Erythroblast (primary cell): ENCODE measurements at places on chromosomes 2 and 18.

DNA sequence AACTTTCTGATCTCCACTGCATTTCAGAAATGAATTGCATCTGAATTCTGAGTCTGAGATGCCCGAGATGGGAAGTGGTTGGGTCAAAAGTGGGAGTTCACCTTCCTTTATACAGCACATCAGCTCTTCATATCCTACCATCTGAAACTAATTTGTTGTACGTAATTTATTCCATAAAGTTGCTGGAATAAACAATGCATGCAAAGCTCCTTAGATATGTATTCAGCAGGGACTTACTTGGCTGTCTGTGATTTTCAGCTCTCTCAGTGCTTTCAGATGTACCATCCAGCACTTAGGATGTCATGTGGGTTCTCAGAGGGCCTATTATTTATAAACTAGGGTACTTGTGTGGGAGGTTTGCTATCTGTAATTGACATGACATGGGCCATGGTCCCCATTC lies 46.9 kb upstream of the EFEMP1 start:
- DNase-seq, result no peak

DNA sequence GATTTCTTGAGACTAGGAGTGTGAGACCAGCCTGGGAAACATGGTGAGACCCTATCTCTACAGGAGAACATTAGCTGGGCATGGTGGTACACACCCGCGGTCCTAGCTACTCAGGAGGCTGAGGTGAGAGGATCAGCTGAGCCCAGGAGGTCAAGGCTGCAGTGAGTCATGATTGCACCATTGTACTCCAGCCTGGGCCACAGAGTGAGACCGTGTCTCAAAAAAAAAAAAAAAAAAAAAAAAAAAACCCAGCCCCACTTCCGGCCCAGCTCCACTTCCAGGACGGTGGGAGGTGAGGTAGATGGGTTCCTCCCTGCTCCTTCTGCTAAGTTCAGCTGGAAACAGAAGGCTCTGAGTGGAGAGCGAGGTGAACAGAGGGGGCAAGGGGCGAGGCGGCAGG lies 41.4 kb upstream of the NFATC1 start:
- DNase-seq, result no peak

DNA sequence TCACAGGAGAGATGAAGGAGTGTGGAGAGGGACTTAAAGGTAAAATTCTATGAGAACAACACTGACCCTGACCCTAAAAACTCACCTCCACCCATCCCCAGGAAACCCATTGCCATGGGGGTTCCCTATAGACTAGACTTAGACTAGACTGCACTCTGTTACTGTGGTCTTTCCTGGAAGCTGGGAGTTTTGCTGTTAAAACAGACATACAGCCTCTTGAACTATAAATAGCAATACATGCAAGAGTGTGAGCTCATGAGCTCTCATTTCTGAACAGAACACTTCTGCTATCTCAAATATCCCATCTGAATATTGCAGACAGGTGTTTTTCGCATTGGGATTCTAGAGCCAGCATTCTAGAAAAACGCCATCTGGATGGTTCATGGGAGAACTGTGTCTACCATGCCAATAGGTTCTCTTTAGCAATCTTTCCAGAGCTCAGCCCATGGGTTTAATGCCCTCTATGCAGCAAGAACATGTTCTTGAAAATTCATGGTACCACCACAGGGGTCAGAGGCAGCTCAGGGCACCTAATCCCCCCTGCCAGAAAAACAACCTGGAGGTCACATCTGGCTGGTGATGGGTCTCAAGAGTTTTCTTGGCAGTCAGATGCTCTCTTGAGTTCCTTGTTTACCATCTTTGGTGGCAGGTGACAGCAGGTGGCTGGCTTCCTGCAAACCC lies 51.9 kb downstream of the SLC14A2 start:
- DNase-seq, result peak; percentile 51

- no peak for DNase-seq
These were observed 22.6 kb downstream of the PLEK start for GRCh38 chr2:68387408-68388350.

- no peak for DNase-seq
These were observed 214.8 kb downstream of the TXNL1 start for GRCh38 chr18:56423626-56424025.

- no peak for DNase-seq
These were observed 3.6 kb downstream of the CNOT11 start for GRCh38 chr2:101256316-101256715.

- DNase-seq, result peak; percentile 71
These were observed at the start of gene GBX2 for GRCh38 chr2:236168110-236169080. GBX2 (minus strand) TSS chr2:236168386; CDS start chr2:236167971, 415 bp downstream.

DNA sequence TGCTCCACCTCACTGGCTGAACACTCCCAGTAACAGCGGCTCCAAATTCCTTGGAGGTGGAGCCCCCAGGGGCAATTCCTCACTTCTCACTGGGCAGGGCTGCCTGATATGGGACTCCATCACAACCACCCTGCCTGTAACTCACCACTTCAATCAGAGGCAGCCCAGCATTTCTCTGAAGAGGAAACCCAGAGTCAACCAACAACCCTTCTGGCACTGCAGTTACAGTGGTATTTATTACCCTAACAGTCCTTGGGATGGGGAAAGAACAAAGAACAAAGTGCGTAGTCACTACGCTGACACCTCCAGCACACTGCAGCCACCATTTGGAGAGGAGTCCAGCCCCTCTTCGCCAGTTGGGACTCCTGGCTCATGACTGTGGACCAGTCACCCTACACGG lies 85.7 kb upstream of the GALNT13 start:
- no peak for DNase-seq

GRCh38 chr2:104945121-104945520 lies 91.2 kb downstream of the POU3F3 start:
- DNase-seq, result no peak

- DNase-seq, result no peak
These were observed 40.9 kb downstream of the TMEM247 start for GRCh38 chr2:46520130-46520711.

GRCh38 chr2:195985741-195986140 lies 82.9 kb downstream of the DNAH7 start:
- DNase-seq, result no peak

- no peak for DNase-seq
These were observed 246.4 kb upstream of the HDAC4 start for GRCh38 chr2:239647052-239647819.

DNA sequence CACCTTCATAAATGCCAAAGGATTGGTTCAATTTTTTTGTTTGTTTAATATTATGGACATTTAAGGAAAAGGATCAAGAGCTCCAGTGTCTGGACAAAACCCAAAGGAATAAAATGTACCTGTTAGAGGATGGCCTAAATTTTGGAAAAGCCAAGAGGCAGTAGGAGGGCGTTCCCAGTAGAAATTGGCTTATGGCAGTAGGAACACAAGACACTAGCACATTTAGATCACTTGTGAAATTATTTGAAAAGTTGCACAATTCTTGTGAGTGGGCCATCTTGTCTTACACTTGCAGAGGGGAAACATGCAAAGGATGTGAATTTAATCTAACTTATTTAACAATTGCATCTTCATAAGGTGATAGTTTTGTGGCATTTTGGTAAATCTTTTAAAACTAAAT lies 3.2 kb downstream of the BZW1 start:
- no peak for DNase-seq

DNA sequence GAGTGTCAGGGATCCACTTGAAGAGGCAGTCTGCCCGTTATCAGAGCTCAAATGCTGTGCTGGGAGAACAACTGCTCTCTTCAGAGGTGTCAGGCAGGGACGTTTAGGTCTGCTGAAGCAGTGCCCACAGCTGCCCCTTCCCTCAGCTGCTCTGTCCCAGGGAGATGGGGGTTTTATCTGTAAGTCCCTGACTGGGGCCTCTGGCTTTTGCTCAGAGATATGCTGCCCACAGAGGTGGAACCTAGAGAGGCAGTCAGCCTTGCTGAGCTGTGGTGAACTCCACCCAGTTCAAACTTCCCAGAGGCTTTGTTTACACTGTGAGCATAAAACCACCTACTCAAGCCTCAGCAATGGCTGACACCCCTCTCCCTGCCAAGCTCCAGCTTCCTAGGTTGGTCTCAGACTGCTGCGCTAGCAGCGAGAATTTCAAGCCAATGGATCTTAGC lies 38.1 kb downstream of the PLEK start:
- DNase-seq, result peak; percentile 97

DNA sequence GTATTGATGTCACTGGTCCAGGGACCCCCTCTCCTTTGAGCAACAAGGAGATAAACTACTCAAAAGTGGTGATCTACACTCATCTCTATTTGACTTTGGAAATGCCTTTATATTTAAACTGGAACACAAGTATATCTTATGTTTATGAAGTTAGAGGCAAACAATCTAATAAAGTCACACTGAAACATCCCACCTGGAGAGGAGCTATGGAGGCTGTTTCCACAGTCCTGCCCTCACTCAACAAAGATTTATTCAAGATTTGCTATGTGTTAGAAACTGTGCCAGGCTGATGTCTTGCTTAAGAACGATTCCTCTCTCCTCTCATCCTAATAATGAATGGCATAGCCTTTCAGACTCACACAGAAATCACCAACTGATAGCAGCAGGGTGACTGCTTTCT lies 140.8 kb downstream of the ALPK2 start:
- DNase-seq, result no peak

- no peak for DNase-seq
These were observed 621.7 kb upstream of the ACVR2A start for GRCh38 chr2:147223119-147223518.

GRCh38 chr2:201674794-201675193 lies 23.6 kb downstream of the MPP4 start:
- no peak for DNase-seq

DNA sequence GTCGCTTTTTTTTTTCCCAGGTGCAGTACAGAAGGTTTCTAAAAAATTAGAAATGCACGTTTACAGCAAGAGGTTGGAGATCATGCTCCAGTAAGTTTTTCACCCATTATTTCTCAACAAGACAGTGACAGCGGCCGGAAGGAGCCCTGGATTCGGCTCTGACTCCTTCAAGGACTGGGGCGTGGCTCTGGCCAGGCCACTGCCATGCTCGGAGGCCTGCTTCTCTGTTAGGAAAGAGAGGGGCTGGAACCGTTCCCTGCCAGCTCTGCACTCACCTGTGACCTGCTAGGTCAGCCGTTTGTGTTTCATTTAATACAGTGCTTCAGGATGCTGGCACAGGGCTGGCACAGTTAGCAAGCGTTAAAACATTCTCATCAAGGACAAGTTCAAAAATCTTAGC lies 6.7 kb upstream of the IAH1 start:
- DNase-seq, result no peak

GRCh38 chr2:32108111-32108510 lies 44.8 kb downstream of the SPAST start:
- DNase-seq, result no peak

DNA sequence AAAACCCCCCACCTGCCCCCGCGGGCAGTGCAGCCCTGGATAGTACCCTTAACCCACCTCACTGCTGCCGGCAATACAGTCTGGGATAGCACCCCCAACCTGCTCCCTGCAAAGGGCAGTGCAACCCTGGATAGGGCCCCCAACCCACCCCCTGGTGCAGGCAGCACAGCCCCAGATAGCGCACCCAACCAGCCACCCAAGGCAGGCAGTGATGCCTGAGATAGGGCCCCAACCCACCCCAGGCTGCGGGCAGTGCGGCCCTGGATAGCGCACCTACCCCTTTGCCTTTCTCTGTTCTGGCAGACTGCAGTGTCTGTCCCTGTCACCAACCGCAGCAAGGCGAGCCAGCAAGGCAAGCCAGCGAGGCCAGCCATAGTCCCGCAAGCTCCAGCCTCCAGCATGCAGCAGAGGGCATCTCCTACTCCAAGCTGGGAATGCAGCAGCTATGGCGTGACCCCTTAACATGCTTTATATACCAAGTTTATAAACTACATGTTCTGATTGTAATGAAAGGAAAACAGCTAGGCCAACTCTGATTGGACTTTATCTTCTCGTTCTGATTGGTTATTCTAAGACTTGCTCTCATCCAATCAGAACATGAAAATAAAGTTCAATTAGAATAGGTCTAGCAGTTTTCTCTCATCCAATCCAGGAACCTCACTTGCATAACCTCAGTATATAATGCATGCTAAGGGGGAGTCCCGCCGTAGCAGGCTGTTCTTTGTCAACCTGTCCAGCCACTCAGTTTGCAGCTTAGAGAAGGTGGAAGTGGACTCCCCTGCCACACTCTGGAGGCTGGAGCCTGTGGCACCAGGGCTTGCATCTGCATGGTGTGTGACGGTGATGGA lies 34.1 kb upstream of the ANKRD62 start:
- DNase-seq, result no peak

DNA sequence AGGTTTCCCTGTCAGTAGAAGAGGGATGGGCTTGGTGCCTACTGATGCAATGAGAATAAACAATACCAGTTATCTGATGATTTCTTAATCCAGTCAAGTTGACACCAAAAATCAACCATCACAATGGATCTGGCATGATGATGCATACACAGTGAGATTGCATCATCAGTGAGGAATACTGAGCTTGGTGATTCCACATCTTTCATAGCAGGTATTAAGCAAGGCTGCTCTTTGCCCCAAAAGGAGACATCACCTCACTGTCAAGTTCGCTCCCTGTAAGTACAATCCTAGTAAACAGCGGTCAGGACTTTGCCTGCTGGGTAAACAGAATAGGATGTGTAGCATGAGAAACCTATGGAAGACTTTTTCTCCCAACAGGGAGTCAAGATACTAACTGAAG lies 282.7 kb upstream of the CDH2 start:
- no peak for DNase-seq

GRCh38 chr2:152743002-152743401 lies 24.6 kb downstream of the ARL6IP6 start:
- DNase-seq, result no peak

DNA sequence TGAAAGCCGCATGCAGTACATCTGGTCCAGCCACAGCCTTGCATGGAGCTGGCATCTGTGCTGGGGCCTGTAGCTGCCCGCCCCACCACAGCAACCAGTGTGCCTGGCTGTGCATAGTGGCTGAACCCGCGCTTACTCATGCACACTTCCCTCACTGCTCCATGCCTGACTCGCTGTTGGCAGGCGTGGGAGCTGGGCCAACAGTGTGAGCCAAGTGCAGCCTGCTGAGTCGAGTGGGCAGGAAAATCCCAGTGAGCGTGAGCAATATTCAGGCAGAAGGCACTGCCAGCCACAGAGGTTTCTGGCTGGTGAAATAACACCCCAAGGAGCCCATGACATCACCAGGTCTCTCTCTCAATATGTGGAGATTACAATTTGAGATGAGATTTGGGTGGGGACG lies 1674.1 kb upstream of the TMEFF2 start:
- DNase-seq, result no peak

GRCh38 chr2:143300536-143300935 lies 171.3 kb downstream of the ARHGAP15 start:
- DNase-seq, result no peak

- no peak for DNase-seq
These were observed 16.0 kb upstream of the IGFBP5 start for GRCh38 chr2:216711348-216711747.

- no peak for DNase-seq
These were observed 203.8 kb upstream of the SYT4 start for GRCh38 chr18:43481069-43481468.

DNA sequence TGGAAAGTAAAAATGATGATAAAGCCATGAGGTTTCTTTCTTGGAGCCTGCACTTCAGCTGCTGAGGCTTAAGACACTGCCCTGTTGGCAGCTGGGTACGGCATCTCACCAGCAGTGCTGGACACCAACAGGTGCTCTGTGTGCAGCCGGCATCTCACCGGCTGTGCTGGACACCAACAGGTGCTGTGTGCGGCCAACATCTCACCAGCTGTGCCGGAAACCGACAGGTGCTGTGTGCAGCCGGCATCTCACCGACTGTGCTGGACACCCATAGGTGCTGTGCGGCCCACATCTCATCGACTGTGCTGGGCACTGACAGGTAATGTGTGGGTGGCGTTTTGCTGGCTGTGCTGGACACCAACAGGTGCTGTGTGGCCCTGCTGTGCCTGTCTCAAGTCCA lies 190.8 kb downstream of the TMEM18 start:
- no peak for DNase-seq
